ENCODE measurements at places on chromosomes 7 and 10.

DNA sequence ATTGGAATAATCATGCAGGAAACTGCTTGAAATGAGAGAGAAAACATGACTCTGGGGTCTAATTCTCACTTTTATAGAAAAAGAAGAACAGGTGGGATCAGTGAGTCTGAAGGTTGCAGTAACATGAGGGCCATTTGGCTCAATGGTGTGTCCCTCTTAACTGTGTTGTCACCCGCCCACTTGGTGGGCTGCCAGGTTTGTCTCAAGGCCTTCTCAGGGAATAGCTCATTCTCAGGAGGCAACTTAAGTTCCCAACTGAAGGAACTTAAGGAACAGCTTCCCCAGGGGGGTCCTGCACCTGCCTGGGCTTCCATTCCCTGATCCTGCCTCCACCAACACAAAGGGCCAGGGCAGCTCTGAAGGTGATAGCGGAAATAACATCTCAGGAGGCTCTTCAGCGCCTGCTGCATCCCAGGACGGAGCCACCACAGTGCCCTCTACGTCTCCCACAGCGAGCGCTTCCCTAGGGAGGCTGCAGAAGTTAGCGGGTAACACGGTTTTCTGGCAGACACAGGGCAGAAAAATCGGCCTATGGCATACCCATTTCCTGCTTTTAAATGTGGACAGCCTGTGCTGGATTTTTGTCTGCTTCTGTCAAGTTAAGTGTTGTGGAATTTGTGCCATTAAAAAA lies 88.8 kb downstream of the ZRANB1 start:
- DNase-seq: no peak

DNA sequence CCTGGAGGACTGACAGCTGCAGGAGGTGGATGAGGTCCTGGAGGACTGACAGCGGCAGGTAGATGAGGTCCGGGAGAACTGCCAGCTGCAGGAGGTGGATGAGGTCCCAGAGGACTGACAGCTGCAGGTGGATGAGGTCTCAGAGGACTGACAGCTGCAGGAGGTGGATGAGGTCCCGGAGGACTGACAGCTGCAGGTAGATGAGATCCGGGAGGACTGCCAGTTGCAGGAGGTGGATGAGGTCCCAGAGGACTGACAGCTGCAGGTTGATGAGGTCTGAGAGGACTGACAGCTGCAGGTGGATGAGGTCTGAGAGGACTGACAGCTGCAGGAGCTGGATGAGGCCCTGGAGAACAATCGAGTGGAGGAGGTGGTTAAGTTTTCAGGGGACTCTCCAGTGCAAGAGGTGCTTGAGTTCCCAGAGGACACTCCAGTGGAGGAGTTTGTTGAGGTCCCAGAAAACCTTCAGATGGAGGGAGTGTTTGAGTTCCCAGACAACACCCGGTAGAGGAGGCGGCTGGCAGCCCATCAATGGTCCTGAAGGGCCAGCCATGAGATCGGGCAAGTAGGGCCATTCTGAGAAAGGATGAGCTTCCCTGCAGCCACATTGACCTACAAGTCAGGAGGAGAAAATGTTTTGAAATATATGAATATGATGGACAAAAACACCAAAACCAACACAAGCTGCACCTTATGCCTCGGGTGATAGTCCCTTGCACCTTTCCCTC lies 4.7 kb upstream of the EIF5AL1 start:
- DNase-seq: no peak

- no peak for DNase-seq
Measured at GRCh38 chr7:113143486-113144257, 25.3 kb upstream of the SMIM30 start.

GRCh38 chr7:109772161-109772560 lies 1202.5 kb downstream of the DNAJB9 start:
- no peak for DNase-seq

GRCh38 chr10:48976196-48976595 lies 36.6 kb upstream of the LRRC18 start:
- DNase-seq: no peak

- no peak for DNase-seq
Measured at GRCh38 chr10:132707776-132708171, 78.2 kb downstream of the NKX6-2 start.

- DNase-seq: no peak
Measured at GRCh38 chr7:158024351-158024715, 563.3 kb downstream of the PTPRN2 start.

DNA sequence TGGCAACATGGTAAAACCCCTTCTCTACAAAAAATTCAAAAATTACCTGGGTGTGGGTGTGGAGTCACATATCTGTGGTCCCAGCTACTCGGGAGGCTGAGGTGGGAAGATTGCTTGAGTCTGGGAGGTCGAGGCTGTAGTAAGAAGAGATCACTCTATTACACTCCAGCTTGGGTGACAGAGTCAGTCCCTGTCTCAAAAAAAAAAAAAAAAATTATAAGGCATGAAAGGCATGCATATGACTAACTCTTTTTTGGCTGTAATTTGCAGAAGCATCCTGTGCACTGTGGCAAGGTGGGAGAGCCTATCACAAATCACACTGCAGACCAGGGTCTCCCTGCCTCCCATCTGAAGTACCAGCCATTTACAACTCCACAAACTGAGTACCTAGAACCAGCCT lies 14.1 kb upstream of the MYPN start:
- no peak for DNase-seq

DNA sequence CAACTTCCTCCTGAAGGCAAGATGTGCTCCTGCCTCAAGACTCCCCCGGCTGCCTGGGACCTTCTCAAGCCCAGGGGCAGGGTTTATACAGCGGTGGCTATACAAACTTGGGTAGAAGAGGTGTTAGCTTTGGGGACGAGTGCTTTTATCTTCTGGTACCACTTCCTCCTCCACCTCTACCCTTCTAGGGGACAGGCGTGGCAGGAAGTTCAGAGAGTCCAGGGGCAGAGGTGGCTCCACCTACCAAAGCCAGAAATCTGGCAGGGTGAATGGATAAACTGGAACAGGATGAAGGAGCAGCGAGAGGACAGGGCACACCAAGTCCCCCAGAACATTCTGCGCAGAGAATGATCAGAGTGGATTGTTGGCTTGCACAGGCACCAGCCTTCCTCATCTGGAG lies 24.0 kb upstream of the TM9SF3 start:
- no peak for DNase-seq

DNA sequence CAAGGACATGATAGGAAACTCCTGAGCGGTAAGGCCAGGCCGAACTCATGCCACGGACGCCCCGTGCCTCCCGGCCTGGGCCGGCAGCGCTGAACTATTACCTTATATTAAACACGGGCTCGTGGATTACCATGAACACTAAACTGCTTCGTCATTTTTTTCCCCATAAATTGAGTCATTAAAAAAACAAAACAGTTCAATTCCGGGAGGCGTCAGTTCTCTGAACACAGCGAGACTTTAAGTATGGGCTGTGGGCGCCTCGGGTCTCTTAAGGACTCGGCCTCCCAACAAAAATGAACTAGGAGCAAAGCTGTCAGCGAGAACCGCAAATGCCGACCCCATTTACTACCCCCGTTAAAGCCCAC lies 519 bp downstream of the PITRM1 start:
- no peak for DNase-seq
